ENCODE measurements at places on chromosomes 1 and 21. TPM values are rescaled to one million over a fixed set of nuclear protein-coding genes. Genes with fewer than 3 reads are reported as not detected.

The WDTC1 gene
- 51.5 TPM for polyA plus RNA-seq

DNA sequence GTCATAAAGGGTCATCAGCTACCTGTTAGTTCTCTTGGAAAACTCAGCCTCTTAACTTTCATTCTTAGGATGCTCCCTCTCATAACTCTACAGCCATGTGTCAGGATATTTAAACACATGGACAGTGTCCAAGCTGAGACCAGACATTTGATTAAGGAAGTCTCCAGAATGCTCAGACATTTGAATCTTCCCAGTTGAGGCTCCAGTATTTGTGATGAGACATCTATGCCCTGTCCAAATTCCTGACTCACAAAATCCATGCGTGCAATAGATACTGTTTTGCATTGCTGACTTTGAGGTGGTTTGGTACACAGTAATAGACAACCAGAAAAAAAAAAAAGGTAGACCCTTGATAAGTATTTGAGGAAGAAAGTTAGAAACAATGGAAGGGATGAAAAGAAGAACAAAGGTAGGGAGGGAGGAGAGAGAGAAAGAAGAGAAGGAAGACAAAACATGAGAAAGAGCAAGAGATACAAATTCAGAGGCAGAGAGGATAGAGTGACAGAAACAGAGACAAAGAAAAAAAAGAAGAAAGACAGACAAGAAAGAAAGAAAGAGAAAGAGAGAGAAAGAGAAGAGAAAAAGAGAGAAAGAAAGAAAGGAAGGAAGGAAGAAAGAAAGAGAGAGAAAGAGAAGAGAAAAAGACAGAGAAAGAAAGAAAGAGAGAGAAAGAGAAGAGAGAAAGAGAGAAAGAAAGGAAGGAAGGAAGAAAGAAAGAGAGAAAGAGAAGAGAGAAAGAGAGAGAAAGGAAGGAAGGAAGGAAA is 275.5 kb upstream of the PRMT6 start:
- no peak for DNase-seq

DNA sequence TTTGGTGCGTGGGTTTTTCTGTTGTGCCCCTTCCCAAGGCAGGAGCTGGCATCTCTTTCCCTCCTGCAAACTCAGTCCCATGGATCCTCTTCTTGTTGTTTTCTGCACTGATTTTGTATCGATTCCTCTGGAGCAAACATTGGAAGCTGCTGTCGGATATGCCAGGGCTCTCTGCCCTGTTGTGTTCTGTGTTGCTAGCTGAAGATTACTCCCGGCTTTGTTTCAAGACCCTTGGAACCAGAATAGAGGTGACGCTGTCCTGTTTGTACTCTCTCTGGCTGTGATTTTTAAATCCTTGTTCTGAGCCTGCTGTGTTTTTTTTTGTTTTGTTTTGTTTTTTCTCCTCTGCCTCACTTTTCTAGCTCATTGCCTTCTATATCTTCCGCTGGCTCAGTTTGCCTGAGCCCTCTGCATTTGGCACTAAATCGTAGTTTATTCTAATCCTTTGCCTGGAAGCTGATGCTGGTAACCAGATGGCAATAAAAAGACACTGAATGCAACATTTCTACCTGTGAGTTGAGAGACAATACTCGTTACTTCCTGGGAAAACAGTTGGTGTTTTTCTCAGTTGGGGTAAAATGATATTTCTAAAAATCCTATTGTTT is 67.0 kb downstream of the BACH1 start:
- DNase-seq, result no peak

GRCh38 chr1:58827298-58827697 is 43.5 kb upstream of the JUN start:
- DNase-seq, result no peak

DNA sequence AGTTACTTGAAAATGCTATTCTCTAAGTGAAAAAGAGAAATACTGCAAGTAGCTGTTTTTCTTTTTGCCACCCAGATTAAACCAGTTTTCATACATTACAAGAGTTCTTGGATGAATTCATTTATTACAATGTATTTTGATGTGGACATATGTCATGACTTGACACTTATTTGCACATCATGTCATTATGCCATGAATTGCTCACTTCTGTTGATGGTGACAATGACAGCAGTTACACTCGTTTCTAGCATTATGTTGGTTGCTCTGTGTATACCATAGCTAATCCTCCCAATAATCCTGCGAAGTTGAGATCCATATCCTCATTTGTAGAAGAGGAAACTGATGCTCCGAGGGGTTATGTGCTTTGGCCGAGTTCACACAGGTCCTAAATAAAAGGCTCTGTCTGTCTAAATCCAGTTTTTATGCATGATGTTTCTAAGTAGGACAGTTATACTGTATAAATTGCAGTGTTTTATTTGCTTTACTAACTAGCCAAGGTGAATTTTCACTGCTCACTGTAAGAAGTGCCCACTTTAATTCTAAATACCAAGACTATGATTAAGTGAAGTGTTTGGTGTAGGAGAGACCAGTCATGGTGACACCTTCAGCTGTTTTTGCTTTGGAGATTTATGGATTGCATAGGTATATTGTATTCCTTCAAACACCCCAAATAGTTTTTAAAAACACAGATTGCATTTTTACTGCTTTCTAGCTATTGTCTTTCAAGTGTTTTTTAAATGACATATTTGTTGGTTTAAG is 56.7 kb downstream of the PRDM2 start:
- no peak for DNase-seq

GRCh38 chr1:13749543-13750341 is 49.8 kb downstream of the PRDM2 start:
- no peak for DNase-seq

Data from left renal pelvis (tissue), 4 donors.